ENCODE measurements at places on chromosomes 12 and 14.
A peak's percentile ranks its signal among the peaks of the same experiment; 100 is the strongest.

DNA sequence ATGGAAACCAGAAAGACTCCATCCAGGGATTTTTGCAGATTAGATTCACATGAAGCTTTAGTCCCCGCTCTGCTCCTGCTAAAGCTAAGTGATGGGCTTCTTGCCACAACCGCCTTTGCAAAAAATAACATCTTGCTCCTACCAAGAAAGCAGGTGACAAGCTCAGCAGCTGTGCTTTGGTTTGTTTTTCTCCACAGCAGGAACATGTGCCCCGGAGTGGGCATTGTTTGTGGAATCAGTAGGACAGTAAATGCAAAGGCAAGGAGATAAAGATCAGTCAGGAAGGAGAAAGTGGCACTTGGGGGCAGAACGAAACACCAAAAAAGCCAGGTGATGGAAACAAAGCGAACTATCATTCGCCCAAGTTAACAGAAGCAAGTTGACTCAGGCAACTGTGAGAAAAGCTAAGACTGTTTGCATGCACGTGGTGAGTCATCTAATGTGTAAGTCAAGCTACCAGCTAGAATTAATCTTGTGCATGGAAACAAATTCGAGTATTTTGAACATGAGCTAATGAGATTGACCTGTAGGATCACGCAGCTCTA lies 165.5 kb upstream of the PLXNC1 start:
- H3K27ac ChIP-seq: no peak overlapping the region
- H3K36me3 ChIP-seq: no peaks in the 10 kb centered on the region
- H3K4me1 ChIP-seq: no peaks in the 10 kb centered on the region
- H3K4me3 ChIP-seq: no peak overlapping the region

- H3K27me3 ChIP-seq: no peaks in the 10 kb centered on the region
- DNase-seq: no peak
- no peaks in the 10 kb centered on the region for H3K36me3 ChIP-seq
- no peak overlapping the region for H3K4me3 ChIP-seq
- H3K27ac ChIP-seq: no peak overlapping the region
- no peaks in the 10 kb centered on the region for H3K4me1 ChIP-seq
These were observed 787.3 kb downstream of the VRK1 start for GRCh38 chr14:97584528-97584927.

GRCh38 chr12:21773263-21773741 lies 1.2 kb downstream of the KCNJ8 start:
- peaks cover 4% of the 10 kb centered on the region for H3K4me1 ChIP-seq
- H3K27ac ChIP-seq: peak overlapping the region; percentile 32
- no peaks in the 10 kb centered on the region for H3K27me3 ChIP-seq
- no peaks in the 10 kb centered on the region for H3K36me3 ChIP-seq

DNA sequence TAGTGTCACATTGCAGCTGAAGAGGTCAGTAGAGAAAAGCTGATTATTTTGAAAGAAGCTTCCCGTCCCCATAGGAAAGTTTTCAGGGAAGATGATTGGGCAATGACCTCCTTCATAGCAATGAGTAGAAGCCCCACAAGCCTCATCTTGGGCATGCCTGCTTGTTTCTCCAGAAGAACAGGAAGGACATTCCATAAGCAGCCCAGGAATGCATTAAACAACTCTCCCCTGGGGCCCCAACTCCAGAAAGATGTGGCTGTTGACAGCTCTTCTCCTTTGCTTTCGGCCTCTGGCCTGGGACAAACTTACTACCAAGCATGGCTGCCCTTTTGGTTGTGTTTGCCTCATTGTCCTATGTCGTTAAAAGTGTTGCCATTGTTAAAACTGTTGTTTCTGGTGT lies 5.7 kb upstream of the VDR start:
- H3K4me3 ChIP-seq: no peak overlapping the region
- peaks cover 1% of the 10 kb centered on the region for H3K4me1 ChIP-seq
- no peaks in the 10 kb centered on the region for H3K36me3 ChIP-seq
- no peak overlapping the region for H3K27ac ChIP-seq
- H3K27me3 ChIP-seq: peaks cover 16% of the 10 kb centered on the region

- no peaks in the 10 kb centered on the region for H3K36me3 ChIP-seq
- no peak for DNase-seq
- no peak overlapping the region for H3K4me3 ChIP-seq
- H3K27ac ChIP-seq: no peak overlapping the region
- no peaks in the 10 kb centered on the region for H3K27me3 ChIP-seq
These were observed 27.9 kb upstream of the CCDC60 start for GRCh38 chr12:119306593-119306992.

DNA sequence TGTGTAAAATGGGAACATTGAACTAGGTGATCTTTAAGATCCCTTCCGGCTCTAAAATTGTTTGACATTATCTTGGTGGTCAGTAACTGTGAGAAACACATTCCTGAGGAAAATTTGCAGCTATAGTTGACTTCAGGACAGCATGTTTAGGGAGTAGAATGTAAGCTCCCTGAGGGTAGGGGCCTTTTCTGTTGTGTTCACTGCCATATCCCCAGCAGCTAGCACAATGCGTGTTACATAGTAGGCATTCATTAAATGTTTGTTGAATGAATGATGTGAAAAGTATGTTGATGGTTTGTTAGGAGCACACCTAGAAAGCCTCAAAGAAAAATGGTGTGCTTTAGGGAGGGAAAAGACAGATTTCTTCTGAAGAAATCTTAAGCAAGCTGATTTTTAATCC lies 38.5 kb upstream of the KCNMB4 start:
- DNase-seq: no peak
- H3K4me1 ChIP-seq: no peaks in the 10 kb centered on the region
- H3K4me3 ChIP-seq: no peak overlapping the region
- no peaks in the 10 kb centered on the region for H3K27me3 ChIP-seq
- no peaks in the 10 kb centered on the region for H3K36me3 ChIP-seq
- no peak overlapping the region for H3K27ac ChIP-seq

DNA sequence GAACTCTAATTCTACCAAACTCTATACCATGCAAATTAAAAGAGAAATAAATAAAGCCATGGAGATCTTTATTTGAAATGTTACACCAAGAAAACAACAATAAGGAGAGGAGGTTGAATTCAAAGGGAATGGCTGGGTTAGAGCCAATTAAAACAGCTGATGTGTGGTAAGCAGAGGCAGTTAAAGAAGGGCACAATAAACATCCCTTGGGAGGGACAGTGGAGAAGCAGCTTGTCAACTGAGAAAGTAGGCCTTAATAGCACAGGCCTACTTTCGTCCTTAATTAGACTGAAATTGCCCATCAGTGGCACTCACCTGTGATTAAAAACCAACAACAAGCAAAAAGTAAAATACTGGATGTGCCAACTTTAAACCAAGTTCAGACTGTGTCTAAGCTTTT lies 16.3 kb upstream of the NAV3 start:
- no peak overlapping the region for H3K27ac ChIP-seq
- DNase-seq: no peak
- H3K27me3 ChIP-seq: no peaks in the 10 kb centered on the region
- peaks cover 1% of the 10 kb centered on the region for H3K4me1 ChIP-seq

DNA sequence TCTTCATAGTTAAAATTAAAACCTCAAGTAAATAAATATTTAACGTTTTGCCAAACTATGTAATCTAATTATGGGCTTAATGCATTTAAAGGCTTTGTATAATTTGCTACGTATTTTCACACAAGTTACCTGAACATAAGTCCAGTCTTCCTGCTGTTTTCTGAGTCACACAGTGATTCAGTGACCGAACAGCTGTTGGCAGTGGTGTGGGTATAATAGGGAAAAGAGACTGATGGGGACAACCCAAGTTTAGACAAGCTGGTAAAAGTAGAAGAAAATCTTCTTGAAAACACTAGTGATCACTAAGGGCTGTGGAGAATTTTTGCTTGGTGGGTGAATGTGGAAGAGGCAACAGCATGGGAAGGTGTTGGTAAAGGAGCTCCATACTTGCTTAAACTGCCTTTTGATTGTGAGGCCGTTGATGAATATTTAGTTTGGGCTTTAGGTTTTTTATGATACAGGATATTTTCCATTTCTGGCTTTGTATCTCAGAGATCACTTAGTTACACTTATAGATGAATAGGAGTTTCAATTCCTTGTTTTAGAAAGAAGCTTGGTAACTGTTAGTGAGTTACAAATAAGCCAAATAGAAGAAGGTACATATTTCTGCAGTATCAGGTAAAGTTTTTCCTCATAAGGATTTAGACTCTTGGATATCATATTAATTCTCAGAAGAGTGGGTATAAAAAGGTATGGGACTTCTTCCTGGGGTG lies 23.9 kb downstream of the LRRK2 start:
- DNase-seq: no peak
- H3K4me3 ChIP-seq: no peak overlapping the region
- no peaks in the 10 kb centered on the region for H3K4me1 ChIP-seq
- no peak overlapping the region for H3K27ac ChIP-seq
- H3K36me3 ChIP-seq: peaks cover 8% of the 10 kb centered on the region

DNA sequence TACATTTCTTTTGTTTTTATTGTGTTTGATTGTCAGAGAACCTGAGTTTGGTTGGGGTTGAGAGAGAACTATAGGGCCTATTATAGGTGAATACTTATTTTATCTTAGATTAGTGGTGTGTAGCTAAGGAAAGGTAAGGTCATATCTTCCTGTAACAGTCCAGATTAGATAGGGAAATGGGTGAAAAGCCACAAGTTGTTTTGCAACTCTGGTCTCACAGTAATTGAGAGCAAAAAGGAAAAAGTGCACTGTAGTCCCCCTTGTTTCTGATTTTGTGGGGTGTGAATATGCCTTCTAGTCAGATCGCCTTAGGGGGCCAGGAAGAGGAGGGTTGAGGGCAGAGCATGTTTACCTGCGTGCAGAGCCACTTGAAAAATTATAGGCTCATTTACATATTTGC lies 8.9 kb downstream of the MSRB3 start:
- no peak overlapping the region for H3K4me3 ChIP-seq
- H3K36me3 ChIP-seq: no peaks in the 10 kb centered on the region
- peaks cover 1% of the 10 kb centered on the region for H3K4me1 ChIP-seq
- no peaks in the 10 kb centered on the region for H3K27me3 ChIP-seq
